ENCODE measurements at places on chromosomes 3 and 15.

DNA sequence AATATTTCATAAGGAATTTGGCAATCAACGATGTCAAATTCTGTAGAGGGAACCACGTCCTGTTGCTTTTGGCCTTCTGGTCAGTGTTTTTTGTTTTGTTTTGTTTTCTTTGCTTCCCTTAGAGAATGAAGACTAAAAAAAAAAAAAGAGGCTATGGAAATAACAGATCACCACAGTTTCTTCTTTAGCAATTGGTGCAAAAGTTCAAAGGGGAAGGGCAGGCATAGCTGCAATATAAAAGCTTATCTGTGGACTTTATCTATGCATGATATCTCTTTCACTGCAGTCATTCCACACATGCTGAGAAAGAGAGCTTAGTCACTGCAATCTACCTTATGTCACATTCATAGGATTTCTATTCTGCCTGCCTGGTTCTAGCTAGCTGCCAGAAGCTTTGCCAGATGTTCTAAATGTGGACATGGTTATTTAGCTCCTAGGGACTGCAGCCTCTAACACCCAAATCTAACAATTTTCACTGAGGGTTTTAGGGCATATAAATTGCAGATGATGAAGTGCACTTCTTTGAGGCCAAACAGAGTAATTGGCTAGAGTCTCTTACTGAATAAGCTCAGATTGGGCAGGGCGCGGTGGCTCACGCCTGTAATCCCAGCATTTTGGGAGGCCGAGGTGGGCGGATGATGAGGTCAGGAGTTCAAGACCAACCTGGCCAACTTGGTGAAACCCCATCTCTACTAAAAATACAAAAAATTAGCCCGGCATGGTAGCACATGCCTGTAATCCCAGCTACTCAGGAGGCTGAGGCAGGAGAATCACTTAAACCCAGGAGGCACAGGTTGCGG, 637.2 kb downstream of the NTRK3 start:
- no peak for DNase-seq

DNA sequence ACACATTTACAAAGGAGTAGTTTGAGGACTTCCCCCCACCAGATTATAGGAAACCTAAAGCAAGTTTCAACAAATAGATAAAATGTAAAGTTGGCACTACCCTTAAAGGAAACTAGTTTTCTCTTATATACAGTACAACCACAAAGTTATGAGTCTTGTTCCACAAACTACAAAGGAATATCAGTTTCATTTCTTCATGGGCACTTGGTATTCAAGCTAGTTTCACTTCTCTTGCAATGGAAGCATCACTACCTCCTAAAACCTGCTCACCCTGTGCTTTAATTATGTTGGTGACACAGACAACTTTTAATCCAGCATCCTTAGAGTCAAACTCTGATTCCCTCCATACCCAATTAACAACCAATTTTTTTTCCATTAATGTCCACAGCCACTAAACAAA, 707.0 kb downstream of the ROBO2 start:
- DNase-seq, result no peak

DNA sequence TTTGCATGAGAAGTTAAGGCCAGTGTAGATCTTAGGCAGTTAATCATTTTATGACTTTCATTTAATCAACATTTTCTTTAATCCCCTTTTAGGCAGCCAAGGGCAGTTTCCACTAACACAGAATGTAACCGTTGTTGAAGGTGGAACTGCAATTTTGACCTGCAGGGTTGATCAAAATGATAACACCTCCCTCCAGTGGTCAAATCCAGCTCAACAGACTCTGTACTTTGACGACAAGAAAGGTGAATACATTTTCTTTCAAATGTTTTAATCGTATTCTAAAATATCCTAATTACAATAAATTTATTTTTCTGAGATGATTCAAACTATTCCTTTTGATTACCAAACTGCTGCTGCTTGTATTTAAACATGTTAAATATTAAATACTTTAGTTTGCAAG, 843.2 kb downstream of the CADM2 start:
- DNase-seq, result peak; percentile 21

GRCh38 chr3:122112754-122113153, 57.6 kb downstream of the CD86 start:
- no peak for DNase-seq

DNA sequence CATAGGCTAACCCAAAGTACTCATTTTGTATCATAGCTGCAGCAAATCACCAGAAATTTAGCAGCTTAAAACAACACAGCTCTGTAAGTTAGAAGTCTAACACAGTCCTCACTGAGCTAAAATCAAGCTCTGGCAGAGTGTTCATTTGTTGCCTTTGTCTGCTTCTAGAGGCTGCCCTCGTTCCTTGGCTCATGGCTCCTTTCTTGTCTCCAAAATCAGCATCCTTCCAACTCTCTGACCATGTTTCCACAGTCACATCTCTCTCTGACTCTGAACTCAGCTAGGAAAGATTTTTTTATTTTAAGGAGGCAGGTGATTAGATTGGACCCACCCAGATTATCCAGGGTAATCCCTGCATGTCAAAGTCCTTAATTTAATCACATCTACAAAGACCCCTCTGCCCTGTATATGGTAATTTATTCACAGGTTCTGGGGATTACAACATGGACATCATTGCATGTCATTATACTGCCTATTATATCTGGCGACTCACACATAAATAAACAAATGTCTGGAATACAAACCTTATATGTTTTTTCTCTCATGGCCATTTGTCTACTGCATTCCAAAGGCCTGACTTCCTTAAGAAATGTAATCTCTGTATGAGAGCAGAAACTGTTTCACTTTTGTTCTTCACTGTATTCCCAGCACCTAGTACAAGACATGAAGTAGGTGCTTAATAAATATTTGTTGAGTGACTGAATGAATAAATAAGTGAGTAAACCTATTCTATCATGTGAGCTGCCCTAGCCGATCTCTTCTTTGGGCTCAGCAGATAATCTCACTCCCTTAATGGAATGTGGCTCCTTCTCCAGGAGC, 15.1 kb upstream of the UACA start:
- no peak for DNase-seq

GRCh38 chr3:128942161-128942952, 51.5 kb downstream of the CFAP92 start:
- no peak for DNase-seq

GRCh38 chr3:14241716-14242115, 63.1 kb downstream of the LSM3 start:
- no peak for DNase-seq

GRCh38 chr3:54065140-54065539, 57.2 kb upstream of the CACNA2D3 start:
- DNase-seq, result no peak

- no peak for DNase-seq
Observed at GRCh38 chr15:66642514-66642913, 59.5 kb upstream of the SMAD6 start.

GRCh38 chr3:72660270-72661114, 187.8 kb downstream of the SHQ1 start:
- DNase-seq, result no peak

GRCh38 chr3:81938681-81939080, 177.2 kb upstream of the GBE1 start:
- DNase-seq, result no peak

DNA sequence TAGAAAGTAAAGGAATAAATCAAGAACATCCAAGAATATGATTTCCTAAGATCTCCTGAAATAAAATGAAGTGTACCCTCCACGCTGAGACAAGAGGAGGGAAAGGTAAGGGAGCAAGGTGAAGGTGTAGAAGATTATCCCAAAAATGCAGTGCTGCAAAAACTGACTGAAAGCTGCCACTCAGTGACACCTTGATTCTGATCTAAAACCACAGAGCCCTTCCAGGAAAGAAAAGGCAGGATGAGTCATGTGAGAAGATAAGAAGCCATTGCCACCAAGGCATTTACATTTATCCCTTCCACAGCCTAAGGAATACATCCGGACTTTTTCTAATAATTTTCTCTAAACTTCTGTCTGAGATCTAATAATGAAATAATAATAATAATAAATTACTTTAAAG, 49.9 kb downstream of the IGSF11 start:
- no peak for DNase-seq

GRCh38 chr3:158845765-158846350, 44.0 kb downstream of the MFSD1 start:
- DNase-seq, result peak; percentile 40
